KBM-7 (cell line): ENCODE measurements at places on chromosomes 4 and X.

GRCh38 chrX:149539283-149540130 is 1.3 kb upstream of the EOLA1 start:
- DNase-seq = peak; percentile 100

DNA sequence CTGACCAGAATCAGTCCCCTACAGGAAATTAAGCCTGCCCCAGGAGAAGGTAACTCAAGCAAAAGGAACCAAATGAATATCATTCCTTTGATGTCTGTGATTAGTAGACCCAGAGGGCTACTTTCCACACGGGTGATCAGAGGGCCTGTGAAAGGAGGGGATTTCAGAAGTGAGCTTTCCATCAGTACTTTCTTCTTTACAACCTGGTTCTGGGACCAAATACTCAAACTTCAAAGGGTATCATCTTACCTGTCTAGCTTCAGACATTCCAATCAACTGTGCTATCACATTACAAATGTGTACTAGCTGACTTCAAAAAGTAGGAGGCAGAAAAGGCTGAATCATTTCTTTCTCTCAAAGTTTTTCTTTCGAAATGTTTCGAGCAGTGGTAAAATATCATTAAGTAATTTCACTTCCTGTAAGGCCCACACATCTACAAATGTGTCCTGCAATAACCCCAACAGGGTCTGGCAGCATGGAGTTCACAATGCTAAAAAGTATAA is 23.9 kb downstream of the ACSL4 start:
- DNase-seq = peak; percentile 61

DNA sequence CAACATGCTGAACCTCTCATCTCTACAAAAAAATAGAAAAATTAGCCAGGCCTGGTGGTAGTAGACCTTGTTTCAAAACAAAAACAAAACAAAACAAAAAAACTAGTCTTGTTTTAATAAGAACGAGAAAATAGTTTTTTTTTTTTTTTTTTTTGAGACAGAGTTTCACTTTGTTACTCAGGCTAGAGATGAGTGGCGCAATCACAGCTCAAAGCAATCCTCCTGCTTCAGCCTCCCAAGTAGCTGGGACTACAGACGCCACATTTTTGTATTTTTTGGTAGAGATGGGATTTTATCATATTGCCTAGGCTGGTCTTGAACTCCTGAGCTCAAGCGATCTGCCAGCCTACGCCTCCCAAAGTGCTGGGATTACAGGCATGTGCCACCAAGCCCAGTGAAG is 47.7 kb upstream of the UGDH start:
- DNase-seq = no peak

GRCh38 chrX:96394598-96394997 is 290.0 kb upstream of the DIAPH2 start:
- DNase-seq = no peak

- DNase-seq = no peak
Measured at GRCh38 chrX:10636337-10636736, 16.0 kb upstream of the MID1 start.

- DNase-seq = no peak
Measured at GRCh38 chr4:182494103-182494502, 250.9 kb downstream of the TENM3 start.

GRCh38 chr4:150337734-150338133 is 244.2 kb upstream of the MAB21L2 start:
- DNase-seq = no peak

DNA sequence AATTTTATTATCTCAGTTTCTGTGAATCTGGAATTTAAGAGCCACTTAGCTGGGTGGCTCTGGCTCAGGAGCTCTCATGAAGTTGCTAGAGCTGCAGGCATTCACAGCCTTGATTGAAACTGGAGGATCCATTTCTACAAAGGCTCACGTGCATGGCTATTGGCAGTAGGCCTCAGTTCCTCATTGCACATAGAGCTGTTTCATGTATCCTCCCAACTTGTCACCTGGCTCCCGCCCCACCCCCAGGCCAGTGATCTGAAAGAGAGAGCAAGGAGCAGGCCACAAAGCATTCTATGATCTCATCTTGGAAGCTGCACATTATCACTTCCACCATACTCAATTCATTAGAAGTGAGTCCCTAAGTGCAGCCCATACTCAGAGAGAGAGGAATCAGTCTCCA is 18.5 kb upstream of the AP1AR start:
- DNase-seq = no peak
